ENCODE measurements at places on chromosomes 3 and 15. TPM values are rescaled to one million over a fixed set of nuclear protein-coding genes. Genes with fewer than 3 reads are reported as not detected.

EFCC1 gene
- total RNA-seq = 1.1 TPM

ANKUB1 gene
- not detected for total RNA-seq

BMF gene
- 20.1 TPM for total RNA-seq

SEMA3B gene
- total RNA-seq = 107 TPM

GOLGA8Q gene
- 5.9 TPM for total RNA-seq

BLM gene
- total RNA-seq = 5.5 TPM

ZCWPW2 gene
- total RNA-seq = 2.6 TPM

GNAT1 gene
- 66.7 TPM for total RNA-seq

TICRR gene
- total RNA-seq = 2.4 TPM

CCRL2 gene
- 1.7 TPM for total RNA-seq

SLC12A8 gene
- 4.9 TPM for total RNA-seq
